ENCODE measurements at places on chromosomes 6 and 20. TPM values are rescaled to one million over a fixed set of nuclear protein-coding genes. Genes with fewer than 3 reads are reported as not detected.

- H3K36me3 ChIP-seq: no peaks in the 10 kb centered on the region
- H3K4me1 ChIP-seq: peaks cover 5% of the 10 kb centered on the region
- no peak for DNase-seq
- no peak overlapping the region for H3K27ac ChIP-seq
- no peaks in the 10 kb centered on the region for H3K27me3 ChIP-seq
These were observed 379.9 kb upstream of the EPHA7 start for GRCh38 chr6:93799226-93799625.

DNA sequence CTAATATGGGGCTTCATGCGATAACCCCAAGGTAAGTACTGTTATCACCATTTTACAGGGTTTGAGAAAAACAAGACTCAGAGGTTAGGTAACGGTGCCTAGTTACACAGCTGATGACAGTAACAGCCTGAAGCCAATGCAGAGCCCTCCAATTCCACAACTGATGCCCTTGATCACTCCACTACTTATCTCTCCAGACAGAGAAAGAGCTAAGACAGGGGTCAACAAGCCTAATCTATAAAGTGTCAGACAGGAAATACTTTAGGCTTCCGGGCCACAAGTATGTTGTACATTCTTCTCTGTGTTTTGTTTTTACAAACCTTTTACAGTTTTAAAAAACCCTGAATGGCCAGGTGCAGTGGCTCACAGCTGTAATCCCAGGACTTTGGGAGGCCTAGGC, 50.9 kb downstream of the MAP7 start:
- no peak overlapping the region for H3K4me3 ChIP-seq
- H3K36me3 ChIP-seq: no peaks in the 10 kb centered on the region
- no peaks in the 10 kb centered on the region for H3K27me3 ChIP-seq
- DNase-seq: no peak

Gene CTNNBL1
- total RNA-seq: 54.5 TPM

DNA sequence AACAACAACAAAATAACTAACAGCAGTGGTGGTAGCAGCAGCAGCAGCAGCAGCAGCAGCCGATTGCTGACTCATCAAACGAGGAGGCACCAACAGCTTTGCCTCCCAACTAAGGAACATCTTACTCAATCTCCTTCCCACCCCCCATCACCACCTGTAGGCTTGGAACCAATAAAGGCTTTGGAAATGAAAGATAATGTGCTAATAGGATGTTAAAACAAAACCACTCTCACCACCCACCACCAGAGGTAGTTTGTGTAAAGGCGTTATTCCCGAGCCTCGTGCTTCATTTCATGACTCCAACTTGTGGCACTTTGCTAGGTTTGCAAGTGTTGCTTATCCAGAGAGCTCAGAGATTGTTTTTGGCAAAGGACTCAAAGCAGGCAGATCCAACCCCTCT, 346.5 kb downstream of the CD83 start:
- peak; percentile 16 for DNase-seq
- H3K36me3 ChIP-seq: no peaks in the 10 kb centered on the region
- no peak overlapping the region for H3K27ac ChIP-seq
- no peaks in the 10 kb centered on the region for H3K27me3 ChIP-seq
- no peaks in the 10 kb centered on the region for H3K4me1 ChIP-seq

Gene POPDC3
- 8.2 TPM for total RNA-seq

Gene MMP24
- 1.4 TPM for total RNA-seq

DNA sequence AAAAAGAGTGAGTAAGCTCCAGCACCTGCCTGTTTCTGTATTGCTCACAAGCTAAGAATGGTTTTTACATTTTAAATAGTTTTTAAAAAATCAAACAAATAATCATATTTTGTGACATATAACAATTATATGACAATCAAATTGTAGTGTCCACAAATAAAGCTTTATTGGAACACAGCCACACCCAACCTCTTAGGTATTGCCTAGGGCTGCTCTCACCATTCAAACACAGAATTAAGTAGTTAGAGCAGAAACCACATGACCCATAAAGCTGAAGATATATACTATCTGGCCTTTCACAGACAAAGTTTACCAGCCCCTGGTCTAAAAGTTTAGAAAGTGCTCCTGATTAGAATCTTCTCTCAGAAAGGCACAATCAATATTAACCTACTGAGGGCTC, 11.2 kb downstream of the TNFRSF21 start:
- DNase-seq: no peak
- peaks cover 28% of the 10 kb centered on the region for H3K4me1 ChIP-seq
- H3K27me3 ChIP-seq: no peaks in the 10 kb centered on the region
- no peak overlapping the region for H3K27ac ChIP-seq
- H3K4me3 ChIP-seq: no peak overlapping the region

GRCh38 chr6:94862112-94862511, 715.2 kb upstream of the MANEA start:
- no peak for DNase-seq
- peaks cover 12% of the 10 kb centered on the region for H3K4me1 ChIP-seq
- no peak overlapping the region for H3K27ac ChIP-seq
- no peaks in the 10 kb centered on the region for H3K36me3 ChIP-seq
- H3K4me3 ChIP-seq: no peak overlapping the region

GRCh38 chr6:24847402-24847801, 48.7 kb upstream of the ARMH2 start:
- no peaks in the 10 kb centered on the region for H3K27me3 ChIP-seq
- no peak for DNase-seq
- no peaks in the 10 kb centered on the region for H3K36me3 ChIP-seq
- H3K4me1 ChIP-seq: peaks cover 4% of the 10 kb centered on the region
- H3K27ac ChIP-seq: no peak overlapping the region

All from neural progenitor cell (in vitro differentiated cells).